ENCODE measurements at places on chromosomes 12 and 14. TPM values are rescaled to one million over a fixed set of nuclear protein-coding genes. Genes with fewer than 3 reads are reported as not detected.
A peak's percentile ranks its signal among the peaks of the same experiment; 100 is the strongest.

- DNase-seq, result no peak
Measured at GRCh38 chr12:109305547-109305946, 3.5 kb downstream of the FOXN4 start.

DNA sequence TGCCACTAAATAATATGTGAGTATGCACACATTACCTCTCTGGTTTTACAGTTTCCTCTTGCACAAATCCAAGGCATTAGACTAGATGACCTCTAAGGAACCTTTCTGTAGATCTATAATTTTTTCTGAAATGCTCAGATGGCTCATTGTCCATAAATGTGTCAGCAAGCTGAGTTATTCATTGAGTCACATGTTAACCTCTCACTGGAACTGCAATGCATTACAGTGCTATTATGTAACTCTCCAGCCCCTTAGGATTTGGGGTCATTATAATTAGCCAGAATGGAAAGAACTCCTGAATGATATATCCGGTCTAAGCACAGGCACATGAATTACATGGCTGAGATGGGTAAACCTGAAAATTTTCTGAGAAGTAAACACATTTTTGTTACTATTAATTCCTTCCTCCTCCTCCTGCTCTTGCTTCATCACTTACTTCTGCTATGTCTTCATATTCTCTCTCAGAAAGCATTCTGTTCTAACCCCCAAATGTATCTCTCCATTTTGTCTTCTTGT lies 20.3 kb upstream of the DRAM1 start:
- no peak for DNase-seq

GRCh38 chr12:80598004-80598606 lies 109.3 kb upstream of the MYF6 start:
- no peak for DNase-seq

GRCh38 chr14:33711811-33712216 lies 239.1 kb downstream of the EGLN3 start:
- no peak for DNase-seq

GRCh38 chr12:103114296-103115055 lies 157.0 kb downstream of the ASCL1 start:
- DNase-seq, result no peak

DNA sequence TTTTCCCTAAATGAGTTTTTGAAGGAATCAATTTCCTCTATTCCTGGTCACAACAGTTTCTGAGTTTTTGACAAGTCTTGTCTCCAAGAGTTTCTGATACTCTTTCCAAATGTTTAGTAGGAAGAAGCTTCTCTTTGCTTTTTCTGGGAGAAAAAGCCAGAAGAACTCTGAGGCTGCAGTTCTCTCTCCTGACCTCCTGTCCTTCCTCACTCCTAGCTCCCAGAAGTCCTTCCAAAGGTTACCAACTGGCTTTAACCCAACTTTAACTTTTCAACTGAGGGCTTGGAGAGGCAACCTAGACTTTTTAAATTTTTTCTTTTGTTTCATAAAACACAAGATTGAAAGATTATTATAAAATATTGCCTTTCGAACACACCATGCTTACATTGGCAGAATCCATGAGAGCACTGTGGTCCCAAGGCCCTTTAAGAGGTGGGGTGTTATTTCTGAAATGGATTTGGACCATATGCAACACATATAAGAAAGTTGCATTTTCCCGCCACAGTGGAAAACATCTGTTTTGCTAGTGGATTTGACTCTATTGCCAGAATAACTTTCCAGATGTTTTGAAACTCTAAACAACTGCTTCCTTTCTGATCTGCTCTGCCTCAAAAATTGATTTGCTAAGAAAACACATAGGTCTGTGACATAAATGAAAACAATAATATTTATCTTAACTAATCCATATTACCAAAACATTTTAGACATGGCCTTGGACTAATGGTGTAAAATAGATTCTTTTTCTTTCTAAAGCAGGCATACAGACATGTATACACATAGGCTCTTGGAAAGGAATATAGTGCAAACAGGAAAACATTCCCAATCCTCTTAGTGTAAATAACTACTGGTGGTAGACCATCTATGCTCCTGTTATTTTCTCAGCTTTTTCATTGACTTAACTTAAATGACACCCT lies 22.3 kb upstream of the EPS8 start:
- no peak for DNase-seq

DNA sequence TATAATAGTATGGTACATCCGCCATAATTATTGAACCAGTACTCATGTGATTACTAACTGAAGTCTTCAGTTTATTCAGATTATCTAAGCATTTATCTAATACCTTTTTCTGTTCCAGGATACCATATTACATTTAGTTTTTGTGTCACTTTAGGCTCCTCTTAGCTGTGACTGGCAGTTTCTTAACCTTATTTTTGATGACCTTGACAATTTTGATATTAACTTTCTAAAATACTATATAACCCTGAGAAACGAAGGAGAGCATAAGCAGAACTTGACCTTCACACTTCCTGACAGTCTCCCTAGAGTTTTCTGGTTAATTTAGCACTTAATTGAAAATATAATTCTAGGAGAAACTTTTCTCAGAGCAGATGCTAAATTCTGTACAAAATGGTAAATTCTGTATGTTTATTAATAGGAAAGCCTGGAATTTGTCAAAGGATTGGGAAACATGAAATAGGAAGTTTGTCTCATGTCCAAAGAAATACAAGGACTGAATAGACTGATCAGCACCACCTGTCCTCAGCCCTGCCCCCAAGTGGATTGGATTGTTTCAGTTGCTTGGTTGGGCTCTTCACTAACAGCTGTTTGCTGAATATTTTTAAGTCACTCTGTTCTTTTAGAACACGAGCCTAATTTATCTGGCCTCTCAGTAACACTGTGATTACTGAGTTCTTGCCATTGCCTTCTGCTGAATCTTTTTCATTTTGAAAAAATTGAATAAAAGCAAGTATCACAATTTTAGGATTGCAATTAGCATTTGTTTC lies 6.0 kb downstream of the BICDL1 start:
- DNase-seq, result no peak

- no peak for DNase-seq
Measured at GRCh38 chr12:47881826-47882427, 22.9 kb downstream of the VDR start.

DNA sequence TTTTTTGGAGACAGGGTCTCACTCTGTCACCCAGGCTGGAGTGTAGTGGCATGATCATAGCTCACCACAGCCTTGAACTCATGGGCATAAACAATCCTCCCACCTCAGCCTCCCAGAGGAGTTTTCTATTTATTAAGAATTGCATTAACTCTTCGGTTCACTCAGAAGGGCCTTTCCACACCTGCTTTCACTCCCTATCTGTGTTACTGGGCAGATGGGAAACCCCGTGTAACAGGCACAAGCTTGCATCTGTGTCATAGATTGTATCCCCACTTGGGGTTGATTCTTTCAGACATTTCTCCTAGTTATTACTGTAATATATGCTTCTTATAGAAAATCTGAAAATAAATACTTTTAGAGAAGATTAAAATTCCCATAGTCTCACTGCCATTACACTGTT lies 38.7 kb downstream of the STX2 start:
- DNase-seq, result no peak

- no peak for DNase-seq
Measured at GRCh38 chr12:54394281-54394719, 9.8 kb upstream of the ZNF385A start.

DNA sequence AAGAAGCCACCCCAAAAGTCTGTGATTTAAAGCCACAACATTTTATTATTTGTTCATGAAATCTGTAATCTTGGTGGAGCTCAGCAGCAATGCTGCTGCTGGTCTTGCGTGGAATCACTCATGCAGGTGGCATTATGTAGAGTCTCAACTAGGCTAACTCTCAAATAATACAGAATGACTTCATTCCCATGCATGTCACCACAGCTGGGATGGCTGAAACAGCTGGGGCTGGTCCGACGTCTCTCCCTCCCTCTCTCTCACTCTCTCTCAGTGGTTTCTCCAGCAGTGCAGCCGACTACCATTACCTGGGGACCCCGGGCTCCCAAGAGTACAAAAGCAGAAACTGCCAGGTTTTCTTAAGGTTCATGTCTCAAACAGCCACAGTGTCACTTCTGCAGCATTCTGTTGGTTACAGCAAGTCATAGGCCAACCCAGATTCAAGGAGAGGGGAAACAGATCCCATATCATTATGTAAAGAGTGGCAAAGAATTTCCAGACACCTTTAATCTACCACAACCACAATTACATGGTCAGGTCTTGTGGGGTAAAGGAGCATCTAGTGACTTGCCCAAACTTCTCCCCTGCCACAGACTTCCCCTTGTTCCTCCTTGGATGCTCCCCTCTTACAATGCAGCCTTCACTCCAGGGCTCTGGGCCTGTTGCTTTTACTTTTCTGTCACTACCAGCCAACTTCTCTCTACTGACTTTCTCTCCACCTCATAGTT lies 192.0 kb upstream of the HMGA2 start:
- DNase-seq, result no peak

Gene HEATR5A
- 18.3 TPM for total RNA-seq

DNA sequence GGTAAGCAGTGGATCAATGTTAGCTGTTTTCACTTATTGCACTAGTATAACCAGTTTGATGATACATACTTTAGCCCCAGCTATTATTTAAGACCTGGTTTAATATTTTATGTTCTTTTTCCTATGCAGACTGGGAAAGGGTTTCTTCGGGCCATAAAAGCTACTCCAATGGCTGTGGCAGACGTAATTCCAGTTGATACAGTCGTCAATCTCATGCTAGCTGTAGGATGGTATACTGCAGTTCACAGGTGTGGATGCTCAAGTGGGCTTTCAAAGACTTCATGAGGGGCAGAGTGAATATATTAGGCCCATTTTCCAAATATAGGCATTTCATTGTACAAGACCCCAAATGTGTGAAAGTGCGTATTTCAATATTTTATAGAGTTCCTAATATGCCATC lies 70.1 kb downstream of the ERGIC2 start:
- DNase-seq, result no peak

Gene CELA1
- not detected for total RNA-seq

Gene FAR2
- 2.8 TPM for total RNA-seq

- DNase-seq, result no peak
Measured at GRCh38 chr12:114291389-114292060, 114.4 kb downstream of the TBX5 start.

DNA sequence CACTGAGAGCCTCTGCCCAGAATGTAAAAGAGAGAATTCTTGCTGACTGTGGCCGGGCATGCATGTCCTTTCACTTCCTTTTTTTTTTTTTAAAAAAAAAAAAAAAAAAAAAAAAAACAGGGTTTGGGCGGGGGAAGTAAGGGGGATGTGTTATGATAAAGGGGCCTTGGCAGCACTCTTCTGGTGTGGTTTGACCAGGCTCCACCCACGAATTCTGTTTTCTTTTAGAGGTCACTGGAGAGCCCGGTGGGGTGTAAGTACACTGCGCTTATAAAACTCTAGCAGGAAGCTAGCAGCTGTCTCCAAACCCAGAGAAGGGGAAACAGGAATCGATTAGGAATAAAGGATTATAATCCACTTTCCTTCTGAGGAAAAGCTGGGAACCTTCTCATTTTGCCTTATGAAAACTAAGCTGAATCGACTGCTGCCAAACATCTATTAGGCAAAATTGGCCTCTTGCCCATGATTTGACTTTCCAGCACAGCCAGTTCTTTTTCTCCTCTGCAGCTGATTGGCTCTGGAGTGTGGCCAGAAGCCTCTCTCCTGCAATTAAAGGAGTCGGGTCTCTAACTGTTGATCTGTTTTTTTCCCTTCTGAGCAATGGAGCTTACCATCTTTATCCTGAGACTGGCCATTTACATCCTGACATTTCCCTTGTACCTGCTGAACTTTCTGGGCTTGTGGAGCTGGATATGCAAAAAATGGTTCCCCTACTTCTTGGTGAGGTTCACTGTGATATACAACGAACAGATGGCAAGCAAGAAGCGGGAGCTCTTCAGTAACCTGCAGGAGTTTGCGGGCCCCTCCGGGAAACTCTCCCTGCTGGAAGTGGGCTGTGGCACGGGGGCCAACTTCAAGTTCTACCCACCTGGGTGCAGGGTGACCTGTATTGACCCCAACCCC lies 27.7 kb upstream of the HIGD1C start:
- DNase-seq, result peak; percentile 94

GRCh38 chr14:73265721-73266046 lies 28.4 kb downstream of the PAPLN start:
- DNase-seq, result no peak

DNA sequence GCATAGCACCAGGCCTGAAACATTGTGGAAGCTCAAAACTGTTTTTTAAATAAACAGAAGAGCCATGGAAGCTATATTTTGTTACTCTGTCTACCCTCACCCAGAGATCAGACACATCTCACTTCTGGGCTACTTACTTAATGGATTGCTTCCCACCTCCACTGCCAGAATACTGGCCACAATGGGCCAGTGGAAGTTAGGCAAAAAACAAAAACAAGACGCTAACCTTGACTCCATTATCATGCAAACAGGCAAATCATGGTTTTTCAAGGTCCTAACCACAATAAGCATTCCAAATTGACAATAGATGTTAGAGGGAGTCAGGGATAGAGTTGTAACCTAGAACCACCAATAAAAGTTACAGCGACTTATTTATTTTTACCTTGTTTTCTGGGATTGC lies 52.7 kb upstream of the PTCSC3 start:
- no peak for DNase-seq

DNA sequence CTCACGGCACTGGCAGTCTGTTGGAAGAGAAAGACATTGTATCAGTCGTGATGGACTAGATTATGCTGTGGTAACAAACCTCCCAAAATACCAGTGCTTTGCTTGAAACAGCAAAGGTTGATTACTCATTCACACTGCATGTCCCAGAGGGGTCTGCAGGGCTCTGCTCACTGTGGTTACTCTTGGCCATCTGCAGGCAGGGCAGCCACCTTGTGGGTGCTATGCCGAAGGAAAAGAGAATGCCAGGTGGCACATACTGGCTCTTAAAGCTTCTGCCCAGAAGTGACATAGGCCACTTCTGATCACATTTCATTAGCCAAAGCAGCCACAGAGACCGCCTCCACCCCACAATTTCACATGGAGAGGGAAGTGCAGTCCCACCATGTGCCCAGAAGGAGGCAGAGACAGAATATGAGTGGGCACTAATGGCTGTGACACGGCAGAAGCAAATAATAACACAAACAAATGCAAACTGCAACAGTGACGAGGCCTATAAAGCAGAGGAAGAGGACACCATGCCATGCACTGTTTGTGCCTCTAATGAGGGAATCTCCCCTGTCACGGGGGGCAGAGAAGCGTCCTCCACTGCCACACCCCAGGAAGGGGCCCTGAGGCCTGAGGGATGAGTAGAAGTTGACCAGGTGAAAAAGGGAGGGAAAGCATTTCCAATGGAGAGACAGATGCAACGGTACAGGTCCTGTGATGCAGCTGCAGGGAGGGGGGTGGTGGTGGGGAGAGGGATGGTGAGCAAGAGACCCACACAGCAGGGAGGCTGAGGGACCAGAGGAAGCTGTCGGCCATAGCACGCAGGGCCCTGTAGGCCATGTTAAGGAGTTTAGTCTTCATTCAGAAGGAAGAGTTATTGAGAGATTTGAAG lies 51.7 kb upstream of the KICS2 start:
- no peak for DNase-seq

GRCh38 chr14:55097881-55098560 lies 31.0 kb upstream of the LGALS3 start:
- DNase-seq, result no peak

GRCh38 chr12:52813885-52814709 lies at the start of gene KRT4:
Gene KRT4, minus strand, starts transcription at chr12:52814116. Its CDS starts 58 bp downstream, at chr12:52814058.
- DNase-seq, result no peak
